ENCODE measurements at places on chromosomes 11 and 22.

- no peak for DNase-seq
These were observed 334.6 kb downstream of the MN1 start for GRCh38 chr22:27466778-27467438.

- no peak for DNase-seq
These were observed 10.9 kb upstream of the NEAT1 start for GRCh38 chr11:65411681-65412070.

GRCh38 chr11:26994631-26995095, 751 bp downstream of the FIBIN start:
- DNase-seq: no peak

GRCh38 chr11:133955945-133956421, 785 bp downstream of the IGSF9B start:
- DNase-seq: no peak

GRCh38 chr11:3089236-3090061, 32.2 kb upstream of the CARS1 start:
- DNase-seq: no peak

DNA sequence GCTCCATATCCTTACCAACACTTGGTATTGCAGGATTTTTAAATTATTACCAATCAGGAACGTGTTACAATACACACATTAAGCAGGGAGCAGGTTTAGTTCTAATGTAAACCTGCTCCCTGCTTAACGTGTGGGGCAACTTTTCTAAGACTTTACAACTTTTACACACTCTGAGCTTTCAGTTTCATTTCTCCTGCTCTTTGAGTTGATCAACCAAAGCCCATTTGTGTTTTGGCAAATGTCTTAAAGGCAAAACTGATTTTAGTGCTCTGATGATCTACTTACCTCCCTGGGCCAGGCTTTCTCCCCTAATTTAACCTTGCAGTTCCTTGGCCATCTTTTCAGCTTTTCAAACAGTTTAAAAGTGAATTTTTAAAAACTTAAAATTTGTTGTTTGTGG, 70.9 kb downstream of the ZBTB44 start:
- no peak for DNase-seq

GRCh38 chr22:49210606-49211005, 617.1 kb downstream of the BRD1 start:
- DNase-seq: no peak

GRCh38 chr22:36185828-36186624, 15.6 kb downstream of the APOL4 start:
- no peak for DNase-seq

DNA sequence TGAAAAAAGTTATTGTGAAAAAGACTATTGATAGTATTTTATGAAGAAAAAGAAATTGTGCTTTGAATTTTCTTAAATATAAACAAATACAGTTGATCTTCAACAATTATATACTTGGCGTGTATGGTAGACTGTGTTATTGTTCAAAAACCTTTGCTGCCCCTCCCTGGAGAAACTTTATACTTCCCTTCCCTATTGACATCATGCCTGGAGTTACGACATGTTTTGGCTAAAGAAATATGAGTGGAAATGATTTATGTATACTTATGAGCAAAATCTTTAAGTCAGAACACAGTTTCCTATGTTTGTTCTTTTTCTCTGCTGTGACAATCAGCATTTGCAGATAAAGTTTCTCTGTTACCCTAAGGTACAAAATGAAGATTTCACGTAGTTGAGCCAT, 243.8 kb downstream of the TMEM135 start:
- DNase-seq: no peak

DNA sequence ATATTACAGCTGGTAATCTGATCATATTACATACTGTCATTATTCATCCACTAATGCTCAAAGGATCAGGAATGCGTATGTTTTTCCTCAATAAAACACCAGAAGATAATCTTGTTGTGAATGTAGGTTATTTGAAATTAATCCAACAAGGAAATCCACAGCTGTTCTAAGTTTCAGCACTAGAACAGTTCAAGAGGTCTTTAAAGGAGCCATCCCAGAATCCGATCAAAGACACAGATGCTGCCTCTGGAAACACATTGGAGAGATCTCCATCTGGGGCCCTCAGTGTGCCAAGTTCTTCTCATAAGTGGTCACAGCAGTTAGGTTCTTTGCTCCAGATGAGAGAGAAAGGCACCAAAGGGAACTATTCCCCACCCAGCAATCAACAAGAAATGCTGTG, 1955.1 kb upstream of the RAG2 start:
- DNase-seq: no peak

GRCh38 chr11:116580799-116581198, 192.0 kb downstream of the BUD13 start:
- peak; percentile 56 for DNase-seq

DNA sequence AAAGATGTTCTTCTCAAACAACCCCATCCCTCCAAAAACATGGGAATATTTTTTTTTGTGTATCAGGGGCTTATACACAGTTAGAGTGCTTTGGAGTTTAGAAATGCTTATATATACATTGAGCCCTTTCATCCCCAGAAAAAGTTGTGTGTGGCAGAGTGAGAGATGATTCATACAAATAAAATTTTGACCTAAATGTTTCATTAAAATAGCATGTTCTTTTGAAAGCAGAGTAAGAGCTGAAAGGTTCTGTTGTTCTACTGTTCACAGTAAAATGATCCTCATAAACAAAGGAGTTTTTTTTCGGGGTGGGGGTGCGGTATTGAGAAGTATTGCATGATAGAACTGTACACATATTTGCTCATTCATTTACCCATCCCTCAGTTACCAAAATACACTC, 512.4 kb downstream of the DLG2 start:
- DNase-seq: no peak

- DNase-seq: no peak
These were observed 537.4 kb downstream of the TMEM135 start for GRCh38 chr11:87575088-87575487.

DNA sequence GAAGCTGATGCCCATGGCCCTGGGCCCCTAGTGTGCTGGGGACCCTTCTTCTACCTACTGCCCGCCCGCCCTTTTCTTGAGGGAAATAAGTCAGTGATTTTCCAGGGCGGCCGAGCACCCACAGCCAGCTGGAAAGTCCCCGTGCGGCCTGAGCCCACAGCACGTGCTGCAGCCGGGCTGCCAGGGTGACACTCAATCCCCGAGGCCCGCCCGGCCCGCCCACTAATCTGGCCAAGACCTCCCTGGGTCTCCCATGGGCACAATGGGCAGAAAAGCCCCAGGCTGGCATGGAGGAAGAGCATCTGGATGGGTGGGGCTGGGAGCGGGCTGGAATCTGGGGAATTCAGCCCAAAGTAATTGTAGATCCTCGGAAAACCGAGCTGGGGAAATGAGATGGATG, 24.8 kb downstream of the WNT7B start:
- DNase-seq: no peak

DNA sequence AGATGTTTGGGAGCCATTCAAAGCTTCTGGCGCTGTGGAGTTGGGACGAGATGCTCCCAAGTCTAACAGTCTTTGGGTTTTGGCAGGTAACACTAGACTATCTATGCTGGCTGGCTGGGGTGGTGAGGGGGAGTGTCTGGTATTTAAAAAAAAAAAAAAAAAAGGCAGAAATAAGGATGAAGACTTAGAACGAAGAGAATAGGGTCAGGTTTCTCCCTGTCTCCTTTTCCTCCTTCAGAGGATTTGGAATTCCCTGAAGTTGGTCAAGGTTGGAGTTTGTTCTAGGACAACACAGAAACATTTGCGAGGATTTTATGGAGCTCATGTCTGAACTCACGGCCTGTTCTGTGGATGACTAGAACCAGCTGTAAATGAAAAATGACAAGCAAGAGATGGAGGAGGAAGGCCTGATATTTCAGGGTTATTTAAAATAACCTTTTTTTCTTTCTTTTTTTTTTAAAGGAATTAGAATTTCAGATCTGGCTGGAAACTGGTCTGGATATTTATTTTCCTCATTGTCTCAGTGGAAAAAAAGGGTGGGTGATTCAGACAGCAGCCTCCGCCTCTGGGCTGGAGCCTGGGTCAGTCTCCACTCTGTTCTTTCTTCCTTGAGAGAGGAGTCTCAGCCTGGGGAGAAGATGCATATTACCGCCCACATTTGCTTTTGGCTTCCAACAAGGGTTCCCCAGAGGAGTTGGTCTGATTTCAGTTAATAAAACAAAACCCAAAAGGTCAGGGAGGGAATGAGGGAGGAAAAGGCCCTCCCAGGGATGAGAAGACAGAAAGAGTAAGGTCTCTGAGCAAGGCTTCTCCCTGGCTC, 80.1 kb downstream of the USP35 start:
- DNase-seq: no peak

DNA sequence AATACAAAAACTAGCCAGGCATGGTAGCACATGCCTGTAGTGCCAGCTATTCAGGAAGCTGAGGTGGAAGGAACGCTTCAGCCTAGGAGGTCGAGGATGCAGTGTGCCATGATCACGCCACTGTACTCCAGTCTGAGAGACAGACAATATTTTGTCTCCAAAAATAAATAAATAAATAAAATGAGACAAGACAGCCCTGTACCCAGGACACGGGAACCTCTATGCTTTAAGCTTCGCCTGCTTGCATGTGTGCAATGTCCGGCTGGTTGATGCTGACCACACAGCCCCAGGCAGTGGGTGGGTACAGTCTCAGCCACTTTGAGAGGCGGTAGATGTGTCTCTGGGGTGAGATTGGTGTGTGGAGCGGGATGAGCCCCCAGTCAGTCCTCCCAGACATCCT, 52.0 kb upstream of the MPEG1 start:
- no peak for DNase-seq

DNA sequence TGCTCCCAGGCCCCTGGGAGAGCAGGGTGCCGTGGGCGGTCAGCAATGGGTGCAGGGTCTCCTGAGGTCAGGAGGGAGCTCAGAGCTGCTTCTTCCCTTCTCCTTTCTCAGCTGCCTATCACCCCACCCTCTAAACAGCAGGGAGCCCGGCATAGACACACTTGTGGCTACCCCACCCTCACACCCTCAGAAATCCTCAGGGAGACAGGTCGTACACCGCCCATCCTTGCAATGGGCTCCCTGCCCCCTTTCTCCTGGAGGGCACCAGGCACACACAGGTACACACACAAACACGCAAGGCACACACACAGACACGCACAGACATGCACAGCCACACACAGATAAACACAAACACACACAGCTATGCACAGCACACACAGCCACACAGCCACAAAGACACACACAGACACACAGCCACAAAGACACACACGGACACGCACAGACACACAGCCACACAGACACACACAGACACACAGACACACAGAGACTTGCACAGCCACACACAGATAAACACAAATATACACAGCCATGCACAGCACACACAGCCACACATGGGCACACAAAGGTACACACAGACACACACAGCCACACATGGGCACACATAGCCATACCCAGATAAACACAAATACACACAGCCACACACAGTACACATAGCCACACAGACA, 44.9 kb upstream of the TH start:
- DNase-seq: no peak

- no peak for DNase-seq
These were observed 194.3 kb upstream of the NARS2 start for GRCh38 chr11:78768971-78769370.

Data from NCI-H2081 treated with DMSO at 0.1 percent for 48 hours (cell line).